ENCODE measurements at places on chromosomes 3 and 15.

DNA sequence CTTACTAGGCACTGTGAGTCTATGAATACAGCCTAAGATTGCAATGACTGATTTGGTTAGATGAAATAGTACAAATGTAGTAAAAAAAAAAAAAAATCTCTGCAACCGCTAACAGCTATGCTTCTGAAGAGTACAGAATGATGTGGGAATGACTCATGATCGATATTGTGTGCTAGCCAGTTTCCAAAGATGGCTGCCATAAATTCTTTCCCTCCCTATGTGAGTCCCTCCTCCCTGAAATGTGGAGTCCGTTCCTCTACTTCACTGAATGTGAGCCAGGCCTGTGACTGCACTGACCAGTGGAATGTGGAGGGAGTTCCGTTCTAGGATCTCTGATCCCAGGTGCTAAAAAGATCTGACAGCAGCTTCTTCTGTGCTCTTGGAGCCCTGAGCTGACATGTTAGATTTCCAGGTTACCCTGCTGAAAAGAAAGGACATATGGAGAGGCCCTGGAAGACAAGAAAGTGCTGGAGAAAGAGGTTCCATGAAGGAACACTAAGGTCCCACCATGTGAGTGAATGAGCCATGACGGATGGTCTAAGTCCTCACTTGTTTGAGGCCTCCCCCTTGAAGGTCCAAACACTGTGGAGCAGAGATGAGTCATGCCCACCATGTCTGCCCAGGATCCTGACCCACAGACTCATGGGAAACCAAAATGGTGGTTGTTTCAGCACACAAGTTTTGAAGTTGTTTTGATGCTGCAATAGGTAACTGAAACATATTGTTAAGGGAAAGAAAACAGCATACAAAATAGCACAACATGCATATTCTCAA is 46.3 kb downstream of the DGKG start:
- no peak for DNase-seq

- DNase-seq, result no peak
Observed at GRCh38 chr3:58508437-58508836, 16.5 kb downstream of the KCTD6 start.

GRCh38 chr3:76728426-76728825 is 311.5 kb upstream of the ROBO2 start:
- DNase-seq, result no peak

- no peak for DNase-seq
Observed at GRCh38 chr15:64324165-64324877, 31.7 kb downstream of the CSNK1G1 start.

DNA sequence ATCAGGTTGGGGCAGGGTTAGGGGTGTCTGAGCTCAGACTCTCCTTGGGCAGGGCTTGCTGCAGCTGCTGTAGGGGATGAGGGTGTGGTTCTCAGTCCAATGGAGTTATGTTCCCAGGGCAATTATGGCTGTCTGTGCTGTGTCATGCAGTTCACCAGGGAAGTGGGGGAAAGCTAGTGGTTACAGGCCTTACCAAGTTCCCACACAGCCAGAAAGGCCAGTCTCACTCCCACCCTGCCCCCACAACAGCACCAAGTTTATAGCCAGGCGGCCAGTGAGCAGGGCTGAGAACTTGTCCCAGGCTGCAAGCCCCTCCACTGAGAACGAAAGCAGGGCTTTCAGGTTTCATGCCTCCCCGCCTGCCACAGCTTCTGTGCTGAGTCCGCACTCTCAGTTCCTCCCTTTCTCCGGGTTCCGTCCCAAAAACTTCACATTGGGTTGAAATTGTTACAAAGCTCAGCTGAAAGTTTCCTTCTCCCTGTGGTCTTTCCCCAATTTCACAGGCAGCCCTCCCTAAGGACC is 19.6 kb upstream of the CPOX start:
- DNase-seq, result no peak

DNA sequence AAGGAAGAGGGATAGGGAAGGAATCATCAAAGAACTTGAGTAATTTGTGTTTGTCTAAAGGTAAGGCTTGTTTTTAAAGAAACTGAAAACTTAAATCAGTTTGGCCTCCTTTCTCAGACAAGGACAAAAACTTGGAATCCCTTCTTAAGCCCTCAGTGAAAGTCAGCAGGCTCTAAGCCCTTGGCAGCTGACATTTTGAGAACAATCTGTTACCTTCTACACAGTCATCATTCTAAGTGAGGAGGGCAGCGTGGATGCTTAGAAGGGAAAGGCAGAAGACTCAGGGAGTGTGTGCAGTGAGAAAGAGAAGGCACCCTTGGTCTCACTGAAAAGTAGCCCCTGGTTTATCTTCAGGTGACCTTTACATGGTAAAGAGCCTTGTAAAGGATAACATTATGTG is 10.8 kb downstream of the HSPBAP1 start:
- no peak for DNase-seq

DNA sequence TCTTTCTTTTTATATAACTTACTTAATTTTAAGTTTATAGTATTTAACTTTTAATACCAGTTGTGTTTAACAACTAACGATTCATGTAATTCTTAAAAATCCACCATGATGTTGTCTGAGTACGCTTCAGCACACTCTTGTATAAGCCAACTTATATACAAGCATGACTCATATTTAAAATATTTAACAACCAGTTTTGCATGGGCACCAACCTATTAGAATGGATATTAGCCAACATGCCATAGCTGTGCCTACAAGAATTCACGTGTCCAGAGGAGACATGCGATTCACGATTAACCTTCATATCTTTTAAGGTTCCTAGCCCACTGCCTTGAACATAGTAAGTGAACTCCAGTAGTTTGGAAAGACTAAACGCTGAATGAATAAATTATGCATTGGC is 1023.2 kb downstream of the TBL1XR1 start:
- DNase-seq, result no peak

GRCh38 chr3:77319711-77320110 is 279.8 kb downstream of the ROBO2 start:
- no peak for DNase-seq

DNA sequence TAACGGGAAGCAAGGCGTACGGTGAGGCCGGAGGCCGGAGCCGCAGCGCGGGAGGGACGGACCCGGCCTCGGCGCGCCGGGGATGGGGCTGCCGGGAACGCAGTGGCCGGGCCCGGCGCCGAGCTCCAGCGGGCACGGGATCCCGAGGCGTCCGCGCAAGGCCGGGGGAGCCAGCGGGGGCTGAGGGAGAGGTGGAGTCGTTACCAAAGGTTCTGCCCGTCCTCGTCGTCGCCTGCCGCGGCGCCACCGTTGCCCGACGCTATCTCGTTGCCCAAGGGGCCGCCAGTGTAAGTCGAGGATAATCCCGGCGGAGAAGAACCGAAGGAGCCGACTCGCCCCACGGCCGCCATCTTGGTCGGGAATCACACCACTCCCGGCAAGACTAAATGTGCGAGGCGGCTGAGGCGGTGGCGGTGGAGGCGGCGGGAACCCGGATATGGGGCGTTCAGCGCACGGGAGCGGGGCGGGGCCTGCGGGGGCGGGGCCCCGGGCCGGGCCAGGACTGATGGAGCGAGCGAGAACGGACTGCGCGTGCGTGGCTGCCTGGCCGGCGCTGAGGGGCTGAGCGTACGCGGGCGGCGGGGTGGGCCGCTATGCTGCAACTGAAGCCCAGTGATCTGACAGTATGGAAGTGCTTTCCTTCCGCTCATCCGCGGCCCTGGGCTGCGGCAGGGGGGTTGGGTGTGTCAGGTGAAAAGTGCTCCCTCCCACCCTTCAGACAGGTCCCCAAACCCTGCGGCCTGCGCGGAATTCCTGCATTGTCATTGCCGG is at the start of gene DYNC1LI1:
TSS of gene DYNC1LI1 (minus strand) at position 438 of the 771 bp plus-strand sequence. CDS start at position 350, 88 bp downstream.
- DNase-seq, result peak; percentile 89

GRCh38 chr3:98343647-98344507 is 9.8 kb upstream of the OR5K4 start:
- no peak for DNase-seq

GRCh38 chr15:62334536-62334935 is 169.5 kb upstream of the C2CD4B start:
- no peak for DNase-seq

DNA sequence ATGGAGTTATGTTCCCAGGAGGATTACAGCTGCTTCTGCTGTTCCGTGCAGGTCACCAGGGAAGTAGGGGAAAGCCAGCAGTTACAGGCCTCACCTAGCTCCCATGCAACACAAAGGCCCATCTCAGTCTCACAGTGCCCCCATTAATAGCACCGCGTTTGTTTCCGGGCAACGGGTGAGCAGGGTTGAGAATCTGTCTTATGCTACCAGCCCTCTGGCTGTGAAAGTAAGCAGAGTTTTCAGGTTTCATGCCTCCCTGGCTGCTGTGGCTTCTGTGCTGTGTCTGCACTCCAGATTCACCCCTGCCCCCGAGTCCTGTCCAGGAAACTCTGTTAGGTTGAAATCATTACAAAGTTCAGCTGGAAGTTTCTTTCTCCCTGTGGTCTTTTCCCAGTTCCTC is 254.4 kb upstream of the GPR149 start:
- DNase-seq, result no peak

- no peak for DNase-seq
Observed at GRCh38 chr3:152438706-152439105, 170.0 kb downstream of the MBNL1 start.

GRCh38 chr3:170909129-170909903 is 879 bp upstream of the EIF5A2 start:
- DNase-seq, result no peak

- no peak for DNase-seq
Observed at GRCh38 chr3:195093731-195094130, 177.2 kb downstream of the XXYLT1 start.

DNA sequence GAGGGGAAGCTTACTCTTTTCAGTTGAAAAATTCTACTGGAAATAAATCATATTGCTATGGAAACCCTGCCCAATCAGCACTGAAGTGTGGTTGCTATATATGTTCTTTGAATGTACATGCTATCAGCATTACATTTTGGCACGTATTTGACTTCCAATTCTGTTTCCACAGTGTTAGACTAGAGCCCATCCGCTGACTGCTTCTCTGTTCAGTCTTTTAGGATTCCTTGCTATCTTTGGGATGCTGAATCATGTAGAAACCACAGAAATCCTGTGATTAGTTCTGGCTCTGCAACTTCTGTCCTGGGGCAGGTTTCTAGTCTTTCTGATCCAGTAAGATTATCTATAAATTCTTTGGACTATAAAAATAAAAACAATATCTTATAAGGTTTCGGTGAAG is 128.2 kb upstream of the SLC7A14 start:
- DNase-seq, result no peak

- DNase-seq, result no peak
Observed at GRCh38 chr15:90412356-90413194, 24.5 kb downstream of the IQGAP1 start.

DNA sequence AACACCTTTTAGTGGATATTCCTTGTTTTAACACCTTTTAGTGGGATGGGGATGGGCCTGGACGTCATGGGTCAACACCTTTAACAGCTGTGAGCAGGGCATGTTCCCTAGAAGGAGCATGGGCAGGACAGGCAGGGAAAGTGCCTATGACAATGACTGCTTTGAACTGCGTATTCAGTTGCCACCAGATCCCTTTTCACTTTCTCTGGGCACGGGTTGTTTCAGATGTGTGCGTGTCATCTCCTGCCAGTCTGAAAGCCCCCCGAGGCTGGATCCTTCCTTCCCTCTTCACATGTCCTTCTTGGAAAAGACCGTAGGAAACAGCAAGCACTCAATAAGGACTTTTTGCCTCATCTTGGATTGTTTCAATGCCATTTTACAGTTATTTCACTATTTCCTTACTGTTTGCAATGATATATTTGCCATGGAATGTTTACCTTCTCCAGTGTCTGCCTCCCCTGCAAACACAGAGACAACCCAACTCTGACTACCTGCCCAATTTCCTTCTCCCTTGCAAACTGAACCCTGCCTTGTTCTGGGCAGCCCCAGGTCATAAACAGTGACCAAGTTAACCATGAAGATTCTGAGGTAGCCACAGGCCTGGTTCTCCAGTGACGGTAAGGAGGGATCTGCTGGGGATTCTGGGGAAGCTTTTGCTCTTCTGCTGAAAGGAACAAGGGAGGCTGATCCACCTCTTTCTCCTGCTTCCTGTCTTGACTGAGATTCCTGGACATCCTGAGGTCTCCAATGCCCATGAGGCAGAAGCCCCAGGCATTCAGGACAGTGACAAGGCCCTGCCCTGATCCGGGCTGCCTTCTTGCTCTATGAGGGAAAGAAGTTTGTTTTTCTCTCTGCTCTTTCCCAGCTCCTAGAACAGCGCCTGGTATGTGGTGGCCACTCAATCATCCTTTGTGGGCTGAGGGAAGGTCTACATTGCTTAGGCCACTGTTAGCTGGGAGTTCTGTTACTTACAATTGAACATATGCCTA is 51.8 kb downstream of the NOX5 start:
- no peak for DNase-seq

DNA sequence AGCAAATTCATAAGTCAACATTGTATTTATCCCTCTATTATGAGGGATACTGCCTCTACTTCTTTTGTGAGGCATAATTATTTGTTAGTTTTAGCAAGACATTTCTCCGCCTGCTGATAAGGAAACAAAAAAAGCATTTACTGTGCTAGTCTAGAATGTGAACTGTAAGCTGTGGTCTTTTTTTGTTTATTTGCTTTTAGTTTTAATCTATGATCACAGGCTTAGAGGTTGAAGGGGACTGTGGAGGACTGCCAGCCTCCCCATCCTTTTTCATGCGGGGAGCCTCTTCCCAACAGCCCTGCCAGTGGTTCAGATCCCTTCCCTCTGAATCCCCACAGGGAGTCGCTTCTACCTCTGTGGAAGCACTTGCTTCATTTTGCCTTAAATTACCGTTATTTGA is 331.0 kb upstream of the ROPN1 start:
- DNase-seq, result no peak

All from central memory CD8-positive, alpha-beta T cell (primary cell).